Activated T-cell treated with anti-CD3 and anti-CD28 coated beads, Interleukin-2, amount 50 U/mL, for 24 hours (primary cell): ENCODE measurements at places on chromosomes 3 and 15.

DNA sequence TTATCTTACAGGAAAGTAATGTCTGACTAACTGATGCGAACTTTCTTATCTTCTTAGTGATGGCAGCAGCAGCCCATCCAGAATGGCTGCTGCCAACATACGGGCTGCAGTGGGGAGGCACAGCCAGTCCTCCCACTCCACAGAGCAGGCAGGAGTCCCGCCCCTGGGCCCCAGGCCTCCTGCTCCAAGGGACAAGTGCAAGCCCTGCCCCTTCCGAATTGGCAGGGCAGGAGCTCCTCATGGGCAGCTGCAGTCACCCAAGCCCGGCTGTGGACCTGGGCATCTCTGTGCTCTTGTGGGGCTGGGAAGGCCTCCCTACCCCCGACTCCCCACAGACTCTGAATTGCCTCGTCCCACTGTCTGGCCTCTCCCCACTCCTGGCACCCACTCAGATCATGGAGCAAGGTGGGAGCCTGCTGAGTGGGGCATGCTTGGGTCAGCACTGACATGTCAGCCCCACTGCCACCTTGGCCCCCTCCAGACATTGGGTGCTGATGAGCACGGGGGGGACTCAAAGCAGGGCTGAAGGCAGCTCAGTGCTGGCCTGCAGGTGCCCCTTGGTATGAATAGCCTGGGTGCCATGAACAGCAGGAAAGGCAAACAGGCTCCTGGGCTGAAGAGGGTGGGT is 618.9 kb upstream of the KCNMB2 start:
- DNase-seq = no peak

GRCh38 chr3:139770577-139770976 is 92.8 kb upstream of the NMNAT3 start:
- no peak for DNase-seq

DNA sequence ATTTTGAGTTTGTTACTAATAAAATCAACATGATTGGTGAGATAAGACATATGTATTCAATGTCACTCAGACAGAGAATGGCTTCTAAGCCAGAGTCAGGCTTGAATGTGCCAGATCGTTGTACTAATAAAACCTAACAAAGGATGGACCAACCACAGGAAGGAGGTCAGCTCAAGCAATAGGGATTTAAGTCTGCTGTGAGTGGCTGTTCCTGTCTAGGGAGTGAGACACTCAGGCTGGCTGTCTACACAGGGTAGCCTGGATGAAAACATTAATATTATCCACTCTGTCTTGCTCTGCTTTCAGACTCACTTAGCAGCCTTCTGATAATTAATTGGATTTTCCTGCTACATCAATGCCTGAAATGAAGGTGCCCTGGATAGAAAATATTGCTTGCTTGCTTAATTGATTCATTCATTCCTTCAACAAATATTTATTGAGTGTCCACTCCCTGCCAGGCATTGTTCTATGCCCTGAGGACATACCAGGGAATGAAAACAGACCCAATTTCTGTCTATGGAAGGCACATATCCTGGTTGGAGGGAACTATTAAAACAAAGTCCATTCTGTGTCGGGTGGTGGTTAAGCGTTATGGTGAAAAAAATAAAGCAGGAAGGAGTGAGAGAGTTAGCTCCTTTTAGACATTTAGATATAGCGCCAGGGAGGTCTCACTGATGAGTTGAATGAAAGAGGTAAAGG is 239.4 kb downstream of the CHST2 start:
- DNase-seq = no peak

DNA sequence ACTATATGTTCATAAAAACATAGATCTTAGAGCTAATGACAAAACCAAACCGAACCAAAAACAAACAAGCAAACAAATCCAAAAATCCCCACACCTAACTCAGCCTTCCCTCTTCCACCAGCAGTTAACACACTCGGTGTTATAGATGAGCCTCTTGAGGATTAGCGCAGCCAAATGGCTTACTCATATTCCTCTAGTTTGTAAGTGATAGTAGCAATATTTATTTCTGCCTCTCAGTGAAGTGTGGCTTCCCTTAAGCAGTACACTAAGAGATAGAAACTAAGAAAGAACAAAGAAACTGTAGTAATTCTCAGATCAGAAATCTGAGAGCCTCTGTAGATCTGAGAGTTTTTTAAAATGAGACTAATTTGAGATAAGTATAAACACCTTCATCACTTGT is 2.4 kb upstream of the NCEH1 start:
- DNase-seq = no peak

DNA sequence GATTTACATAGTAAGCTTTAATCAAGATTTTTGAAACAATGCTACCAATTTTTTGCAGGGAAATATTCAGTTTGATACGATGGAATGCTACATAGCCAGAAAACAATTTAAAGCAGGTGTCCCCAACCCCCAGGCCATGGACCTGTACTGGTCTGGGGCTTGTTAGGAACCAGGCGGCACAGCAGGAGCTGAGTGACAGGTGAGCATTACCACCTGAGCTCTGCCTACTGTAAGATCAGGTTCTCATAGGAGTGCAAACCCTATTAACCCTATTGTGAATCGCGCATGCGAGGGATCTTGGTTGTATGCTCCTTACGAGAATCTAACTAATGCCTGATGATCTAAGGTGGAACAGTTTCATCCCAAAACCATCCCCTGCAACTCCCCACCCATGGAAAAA is 322.6 kb upstream of the NECTIN3 start:
- DNase-seq = no peak

GRCh38 chr3:56988458-56989168 is 71.9 kb upstream of the SPATA12 start:
- DNase-seq = peak; percentile 72

GRCh38 chr15:92848852-92849598 is 51.1 kb upstream of the CHD2 start:
- DNase-seq = peak; percentile 56

GRCh38 chr15:85564686-85565085 is 184.3 kb downstream of the AKAP13 start:
- no peak for DNase-seq

DNA sequence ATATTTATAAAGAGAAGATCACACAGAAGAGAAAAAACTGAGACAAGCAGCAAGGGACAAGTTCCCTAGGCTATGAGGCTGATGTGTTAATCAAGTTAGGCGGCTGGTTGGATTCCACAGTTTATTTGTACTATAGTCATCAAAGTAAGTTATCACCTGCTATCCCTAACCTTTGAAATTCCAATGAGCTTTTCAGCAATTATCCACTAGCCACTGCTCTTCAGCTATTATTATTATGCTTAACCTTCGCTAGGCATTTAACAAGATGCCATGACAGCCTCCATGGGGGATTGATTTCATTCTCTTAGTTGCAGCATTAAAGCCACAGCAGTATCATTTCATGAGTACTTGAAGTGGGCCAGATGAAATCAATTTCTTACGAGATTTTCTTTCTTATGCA is 699.5 kb upstream of the NAALADL2 start:
- no peak for DNase-seq

DNA sequence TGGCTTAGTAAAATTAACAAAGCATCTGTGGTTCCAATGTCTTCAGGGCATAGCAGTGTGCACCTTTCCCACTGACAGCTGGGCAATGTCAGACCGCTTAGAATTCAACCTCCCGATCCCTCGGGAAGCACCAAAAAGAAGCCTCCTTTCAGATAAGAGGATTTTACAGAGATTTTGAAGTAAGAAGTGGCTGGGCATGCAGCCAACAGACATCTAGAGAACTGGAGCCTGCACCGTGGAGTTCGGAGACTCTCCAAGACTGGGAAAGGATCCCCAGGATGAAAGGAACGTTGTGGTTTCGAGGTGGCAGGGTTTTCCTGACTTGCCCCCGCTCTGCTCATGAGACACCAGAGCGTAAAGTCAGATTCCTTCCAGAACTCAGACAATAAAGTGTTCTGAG is 5.3 kb downstream of the FAM174B start:
- DNase-seq = no peak

DNA sequence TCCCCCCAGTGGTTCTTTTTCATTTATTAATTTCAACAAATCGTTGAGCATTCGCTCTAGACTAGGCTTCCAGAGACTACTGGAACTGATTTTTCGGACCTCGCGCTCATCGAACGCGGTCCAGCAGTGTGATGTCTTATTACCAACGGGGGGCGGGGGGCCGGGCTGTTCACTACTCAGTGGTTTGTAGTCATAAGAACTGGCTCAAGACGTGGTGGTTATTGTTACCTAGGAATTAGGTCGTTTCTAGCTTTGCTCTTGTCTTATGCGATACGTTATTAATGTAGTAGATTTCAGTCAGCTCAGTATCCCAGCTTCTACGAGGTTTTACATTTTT is 858 bp downstream of the RBM5 start:
- no peak for DNase-seq

GRCh38 chr15:62559381-62559733 is 394.3 kb upstream of the C2CD4B start:
- no peak for DNase-seq

DNA sequence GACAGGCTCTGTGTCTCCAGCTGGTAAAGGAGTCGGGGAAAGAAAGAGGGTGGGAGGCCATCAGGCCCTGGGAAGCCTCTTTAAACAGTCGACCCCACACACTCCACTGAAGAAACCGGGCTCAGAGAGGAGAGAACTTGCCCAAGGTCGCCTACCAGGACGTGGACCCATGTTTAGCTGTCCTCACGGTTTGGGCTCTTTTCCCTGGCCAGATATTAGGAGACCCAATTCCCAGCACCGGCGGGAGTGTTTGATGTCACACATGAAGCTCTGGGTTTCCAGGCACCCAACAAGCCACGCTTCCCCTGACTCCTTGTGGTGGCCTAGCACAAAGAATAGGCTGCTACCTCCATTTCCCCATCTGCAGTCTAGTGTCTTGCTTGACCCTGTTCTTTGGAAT is 52.2 kb upstream of the GRIP2 start:
- DNase-seq = no peak

- DNase-seq = no peak
Measured at GRCh38 chr15:23912191-23912590, 225.1 kb upstream of the NDN start.

DNA sequence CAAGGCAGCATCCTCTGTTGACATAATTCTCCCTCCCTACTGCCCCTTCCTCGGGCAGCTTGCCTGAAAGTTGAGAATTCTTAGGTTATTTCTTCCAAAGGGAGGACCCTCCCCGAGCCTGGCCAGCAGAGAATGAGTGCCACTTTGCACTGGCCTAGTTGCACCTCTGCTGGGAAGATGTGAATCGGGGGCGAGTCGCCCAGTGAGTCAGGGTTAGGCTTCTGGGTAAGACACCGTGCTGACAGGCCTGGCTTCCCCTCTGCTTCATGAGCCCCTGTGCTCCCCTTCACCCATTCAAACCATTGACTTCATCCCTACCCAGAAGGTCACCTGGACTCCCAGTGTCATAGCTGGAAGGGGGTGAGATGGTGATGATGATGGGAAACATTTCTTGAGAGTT is 82.3 kb downstream of the AAGAB start:
- DNase-seq = no peak

DNA sequence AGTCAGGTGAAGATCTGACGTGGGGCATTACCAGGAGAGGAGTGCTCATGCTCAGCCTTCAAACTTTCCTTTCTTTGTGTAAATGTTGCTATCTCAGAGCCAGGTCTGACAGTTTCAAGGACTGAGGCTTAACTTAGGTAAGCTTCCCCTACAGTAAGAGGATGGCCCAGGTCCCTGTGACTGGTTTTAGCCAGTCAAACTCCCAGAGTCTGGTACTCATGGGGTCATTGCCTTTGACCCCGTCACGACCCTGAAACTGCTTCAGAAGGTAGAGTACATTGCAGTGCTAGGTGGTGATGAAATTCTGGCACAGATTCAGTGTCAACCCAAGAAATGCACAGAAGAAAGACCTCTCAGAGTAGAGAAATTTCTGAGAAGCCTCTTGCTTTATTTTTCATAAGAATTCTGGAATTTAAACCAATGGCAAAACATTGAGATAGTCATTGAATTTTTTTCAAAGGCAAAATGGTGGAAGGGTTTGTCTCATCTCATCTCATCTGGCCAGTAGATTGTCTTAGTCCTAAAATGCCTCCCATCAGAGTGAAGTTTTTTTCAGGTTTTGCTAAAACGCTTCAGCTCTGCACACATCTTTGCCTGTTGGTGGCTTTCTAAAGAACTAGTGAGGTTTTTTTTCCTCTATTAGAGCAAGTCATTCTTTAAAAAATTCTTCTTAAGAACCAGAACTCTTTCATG is 23.1 kb downstream of the ZBTB38 start:
- DNase-seq = no peak

GRCh38 chr3:178948546-178948945 is 123.1 kb downstream of the ZMAT3 start:
- DNase-seq = no peak

GRCh38 chr3:72238801-72239200 is 453.9 kb upstream of the PROK2 start:
- no peak for DNase-seq

DNA sequence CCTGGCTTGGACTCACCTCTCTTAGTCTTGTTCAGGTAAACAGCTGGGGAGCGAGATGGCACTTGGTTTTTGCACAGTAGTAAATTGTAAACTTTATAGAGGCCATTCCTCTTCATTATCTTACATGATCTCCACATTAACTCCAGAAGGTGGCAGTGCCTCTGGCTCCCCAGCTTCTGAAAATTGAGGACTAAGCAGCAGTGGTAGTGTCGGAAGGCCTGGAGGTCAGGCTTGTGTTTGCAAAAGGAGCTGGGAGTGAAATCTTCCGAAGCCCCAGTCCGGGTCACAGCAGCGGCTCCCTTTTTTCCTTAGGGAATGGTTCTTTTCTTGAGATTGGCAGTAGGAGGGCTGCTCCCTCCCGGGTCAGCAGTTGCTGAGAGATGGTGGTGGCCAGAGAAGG is 85.7 kb downstream of the FNDC3B start:
- no peak for DNase-seq

- no peak for DNase-seq
Measured at GRCh38 chr15:98924401-98925049, 83.1 kb downstream of the PGPEP1L start.

DNA sequence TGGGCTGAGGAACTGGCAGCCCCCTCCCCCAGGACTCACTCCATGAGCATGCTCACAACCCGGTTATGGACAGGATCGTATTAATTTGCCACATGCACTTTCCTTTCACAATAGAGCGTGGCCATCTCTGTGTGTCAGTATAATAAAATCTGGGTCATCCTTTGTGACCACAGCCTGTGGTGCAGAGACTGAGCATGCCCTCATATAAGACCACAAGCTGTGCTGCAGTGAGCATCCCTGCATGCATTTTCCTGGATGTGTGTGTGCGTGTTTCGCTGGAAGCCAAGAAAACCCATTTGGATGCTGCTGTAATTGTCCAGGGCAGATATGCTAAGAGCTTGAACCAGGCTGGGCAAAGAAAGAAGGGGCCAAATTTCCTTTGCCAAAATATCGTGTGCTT is 39.7 kb downstream of the CYP11A1 start:
- DNase-seq = no peak

GRCh38 chr3:141366285-141367037 is 1.8 kb upstream of the ZBTB38 start:
- no peak for DNase-seq
